GM23248 (cell line): ENCODE measurements at places on chromosomes 16 and 17. TPM values are rescaled to one million over a fixed set of nuclear protein-coding genes. Genes with fewer than 3 reads are reported as not detected.
A peak's percentile ranks its signal among the peaks of the same experiment; 100 is the strongest.

DNA sequence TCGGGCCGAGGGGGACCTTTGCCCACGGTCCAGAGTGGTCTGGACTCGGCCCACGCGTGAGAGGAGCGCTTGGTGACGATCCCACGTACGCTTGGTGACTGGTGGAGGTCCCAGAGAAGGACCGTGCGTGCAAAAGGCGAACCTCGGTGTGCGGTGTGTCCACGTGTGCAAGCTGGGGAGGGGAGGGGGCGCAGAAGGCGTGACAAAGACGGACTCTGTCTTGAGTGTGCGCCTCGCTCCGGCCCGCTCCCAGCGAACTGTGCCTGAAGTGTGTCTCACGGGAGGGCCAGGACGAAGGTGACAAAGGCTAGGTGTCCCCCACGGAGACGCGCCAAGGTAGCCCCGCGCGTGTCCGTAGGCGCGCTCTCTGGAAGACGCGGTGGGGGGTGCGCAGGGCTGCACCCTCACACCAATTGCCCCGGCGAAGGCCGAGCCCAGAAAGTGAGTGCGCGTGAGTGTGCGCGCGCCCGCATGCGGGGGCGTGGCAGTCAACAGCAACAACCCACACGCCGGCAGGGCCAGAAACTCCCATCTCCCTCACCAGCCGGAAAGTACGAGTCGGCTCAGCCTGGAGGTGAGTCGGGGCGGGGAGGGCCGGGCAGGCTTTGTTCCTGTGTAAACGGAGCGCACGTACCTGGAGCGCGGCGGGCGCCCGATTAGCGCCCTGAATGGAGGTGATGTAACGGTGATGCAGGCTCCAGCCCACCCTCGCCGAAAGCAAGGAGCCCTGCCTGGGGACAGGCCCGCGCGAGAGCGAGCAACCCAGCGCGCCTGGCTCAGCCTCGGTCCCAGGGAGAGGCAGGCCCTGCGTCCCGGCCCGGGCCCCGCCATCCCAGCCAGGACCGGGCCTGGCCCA, at the start of gene GPRC5C:
GPRC5C (plus strand) TSS at position 521 of the 856 bp plus-strand sequence. CDS start 7,689 bp downstream, outside the sequence.
- 0 out of 2 replicates have a peak, but pooled peaks cover 7% of the 10 kb centered on the region for H3K4me1 ChIP-seq
- H3K4me3 ChIP-seq: peak within 1 kb of the TSS; percentile 67

GRCh38 chr16:48531011-48531962, 78.7 kb downstream of the N4BP1 start:
- peaks cover 20% of the 10 kb centered on the region for H3K4me1 ChIP-seq
- no peak overlapping the region for H3K4me3 ChIP-seq
- DNase-seq: peak; percentile 76
- H3K36me3 ChIP-seq: no peaks in the 10 kb centered on the region
- H3K27me3 ChIP-seq: no peaks in the 10 kb centered on the region

C17orf78 gene
- not detected in 2 replicates for total RNA-seq

- DNase-seq: no peak
- no peak overlapping the region for H3K27ac ChIP-seq
- H3K36me3 ChIP-seq: no peaks in the 10 kb centered on the region
- H3K27me3 ChIP-seq: peaks cover 25% of the 10 kb centered on the region
Observed at GRCh38 chr16:31148896-31149295, 970 bp downstream of the PRSS36 start.

DNA sequence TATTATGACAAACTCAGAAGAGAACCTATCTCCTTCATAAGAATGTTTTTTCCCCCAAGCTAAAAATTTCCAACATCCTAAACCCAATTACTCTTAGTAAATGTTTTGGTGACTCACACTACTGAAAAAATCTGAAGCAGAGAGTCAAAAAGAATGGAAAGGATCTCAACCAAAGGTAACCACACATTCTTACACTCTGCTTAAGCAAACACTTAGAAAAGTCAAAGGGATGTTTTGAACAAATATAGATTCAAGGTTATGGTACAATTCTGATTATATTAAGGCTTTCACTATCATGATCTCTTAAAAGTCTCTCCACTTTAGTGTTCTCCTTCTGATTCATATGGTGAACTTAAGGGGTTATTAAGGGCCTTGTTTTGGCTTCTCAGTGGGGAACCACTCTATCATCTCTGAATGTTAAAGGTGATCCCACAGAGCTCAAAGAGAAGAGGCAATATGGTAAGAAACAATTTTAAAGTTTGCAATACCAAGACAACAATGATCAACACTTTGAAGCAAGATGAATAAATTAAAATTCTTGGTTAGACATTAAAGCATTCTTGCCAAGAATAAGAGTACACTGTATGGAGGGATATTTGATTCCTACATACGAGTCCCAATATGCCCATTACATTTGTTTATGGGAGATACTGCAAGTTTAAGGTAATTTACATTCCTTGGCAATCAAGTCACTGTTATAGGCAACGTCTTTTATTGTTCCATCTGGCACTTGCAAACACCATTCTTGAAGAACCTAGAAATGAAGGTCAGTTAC, 69.2 kb downstream of the CDC27 start:
- H3K27me3 ChIP-seq: no peaks in the 10 kb centered on the region
- H3K27ac ChIP-seq: peak overlapping the region; percentile 80
- H3K36me3 ChIP-seq: peaks cover 18% of the 10 kb centered on the region
- no peak overlapping the region for H3K4me3 ChIP-seq
- peaks cover 33% of the 10 kb centered on the region for H3K4me1 ChIP-seq
- peak; percentile 73 for DNase-seq

TOX3 gene
- not detected in 2 replicates for total RNA-seq

DNA sequence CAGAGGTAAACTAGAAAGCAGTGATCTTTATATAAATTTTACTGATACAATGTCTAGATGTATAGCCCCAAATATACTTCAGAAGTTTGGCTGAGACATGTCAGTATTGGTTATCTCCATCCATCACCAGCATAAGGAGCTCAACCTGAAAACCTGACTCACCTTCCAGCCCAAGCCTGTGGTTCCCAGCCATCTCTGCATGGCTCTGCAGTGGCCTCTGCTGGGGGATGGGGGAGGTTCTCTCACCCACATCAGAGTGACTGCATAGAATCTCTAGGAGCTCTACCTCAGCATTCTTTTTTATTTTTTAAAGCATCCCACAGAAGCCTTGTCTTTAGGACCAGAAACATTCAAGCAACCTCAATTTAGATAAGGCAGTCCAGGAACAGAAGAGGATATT, 27.3 kb downstream of the USP7 start:
- peak; percentile 75 for DNase-seq
- no peak overlapping the region for H3K4me3 ChIP-seq

CLEC18B gene
- 0.22 TPM in 1 of 2 replicates, not detected in the other for total RNA-seq

GRCh38 chr17:78329263-78330059, 30.4 kb downstream of the SOCS3 start:
- H3K27ac ChIP-seq: peak overlapping the region; percentile 93
- no peaks in the 10 kb centered on the region for H3K36me3 ChIP-seq
- DNase-seq: peak; percentile 92
- peak overlapping the region; percentile 19; the same call in 1 of the 2 replicates for H3K4me3 ChIP-seq
- H3K27me3 ChIP-seq: no peaks in the 10 kb centered on the region
- peaks cover 39% of the 10 kb centered on the region for H3K4me1 ChIP-seq

DNA sequence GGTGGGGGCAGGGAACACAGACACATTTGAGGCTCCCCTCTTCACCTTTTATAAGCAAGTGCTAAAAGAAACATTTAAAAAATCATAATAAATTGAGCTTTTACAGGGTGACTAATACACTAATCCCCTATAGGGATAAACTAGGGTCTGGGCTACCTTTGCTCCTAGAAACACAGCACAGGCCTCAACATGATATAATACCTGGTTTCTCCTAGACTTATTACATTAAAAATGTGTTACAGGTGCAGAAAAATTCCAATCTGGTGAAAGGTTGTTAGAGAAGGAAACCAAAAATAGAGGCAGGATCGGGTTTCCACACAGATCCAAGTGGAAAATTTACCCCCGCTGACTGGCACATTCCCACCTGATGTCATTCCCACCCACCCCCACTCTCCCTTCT, 124.7 kb upstream of the NOG start:
- no peaks in the 10 kb centered on the region for H3K36me3 ChIP-seq
- no peaks in the 10 kb centered on the region for H3K4me1 ChIP-seq
- no peak overlapping the region for H3K27ac ChIP-seq

DNA sequence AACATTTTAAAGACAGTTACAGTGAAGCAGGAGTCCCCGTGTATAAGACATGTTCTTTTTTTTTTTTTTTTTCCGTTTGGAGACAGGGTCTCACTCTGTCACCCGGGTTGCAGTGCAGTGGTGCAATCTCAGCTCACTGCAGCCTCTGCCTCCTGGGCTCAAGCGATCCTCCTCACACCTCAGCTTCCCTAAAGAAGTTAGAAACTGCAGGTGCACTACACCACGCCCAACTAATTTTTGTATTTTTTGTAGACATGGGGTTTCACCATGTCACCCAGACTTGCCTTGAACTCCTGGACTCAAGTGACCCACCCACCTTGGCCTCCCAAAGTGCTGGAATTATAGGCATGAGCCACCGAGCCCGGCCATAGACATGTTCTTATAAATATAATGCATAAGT, 3.0 kb downstream of the EVI2B start:
- no peak for DNase-seq
- H3K4me3 ChIP-seq: no peak overlapping the region
- no peaks in the 10 kb centered on the region for H3K36me3 ChIP-seq
- H3K4me1 ChIP-seq: peaks cover 16% of the 10 kb centered on the region
- H3K27ac ChIP-seq: no peak overlapping the region
